Epithelial cell of esophagus (primary cell): ENCODE measurements at places on chromosomes 6 and 20.

DNA sequence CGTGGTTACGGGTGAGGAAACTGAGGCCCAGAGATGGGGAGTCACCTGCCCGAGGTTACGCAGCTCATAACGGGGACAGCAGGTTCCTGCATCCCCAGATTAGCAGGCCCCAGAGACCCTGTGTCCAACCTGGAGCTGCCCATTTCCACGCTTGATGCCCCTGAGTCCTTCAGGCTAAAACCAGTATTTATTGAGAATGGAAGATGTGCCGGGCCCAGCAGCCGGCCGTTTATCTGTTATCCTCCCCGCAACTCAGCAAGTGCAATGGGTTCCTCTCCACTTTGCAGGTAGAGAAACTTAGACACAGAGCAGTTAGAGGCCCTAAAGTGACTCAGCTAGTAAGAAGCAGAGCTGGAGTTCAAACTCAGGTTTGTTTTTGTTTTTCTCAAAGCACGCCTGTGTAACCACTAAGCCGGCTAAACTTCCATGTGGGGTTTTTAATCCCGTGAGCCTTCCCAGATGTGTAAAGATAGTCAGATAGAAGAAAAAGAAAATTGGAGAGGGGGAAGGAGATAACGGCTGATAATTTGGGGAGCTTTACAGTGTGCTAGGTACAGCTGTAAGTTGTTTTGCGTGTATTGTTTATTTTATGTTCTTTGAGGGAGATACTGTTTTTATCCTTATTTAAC, 775 bp downstream of the PFDN4 start:
- DNase-seq = peak; percentile 53

DNA sequence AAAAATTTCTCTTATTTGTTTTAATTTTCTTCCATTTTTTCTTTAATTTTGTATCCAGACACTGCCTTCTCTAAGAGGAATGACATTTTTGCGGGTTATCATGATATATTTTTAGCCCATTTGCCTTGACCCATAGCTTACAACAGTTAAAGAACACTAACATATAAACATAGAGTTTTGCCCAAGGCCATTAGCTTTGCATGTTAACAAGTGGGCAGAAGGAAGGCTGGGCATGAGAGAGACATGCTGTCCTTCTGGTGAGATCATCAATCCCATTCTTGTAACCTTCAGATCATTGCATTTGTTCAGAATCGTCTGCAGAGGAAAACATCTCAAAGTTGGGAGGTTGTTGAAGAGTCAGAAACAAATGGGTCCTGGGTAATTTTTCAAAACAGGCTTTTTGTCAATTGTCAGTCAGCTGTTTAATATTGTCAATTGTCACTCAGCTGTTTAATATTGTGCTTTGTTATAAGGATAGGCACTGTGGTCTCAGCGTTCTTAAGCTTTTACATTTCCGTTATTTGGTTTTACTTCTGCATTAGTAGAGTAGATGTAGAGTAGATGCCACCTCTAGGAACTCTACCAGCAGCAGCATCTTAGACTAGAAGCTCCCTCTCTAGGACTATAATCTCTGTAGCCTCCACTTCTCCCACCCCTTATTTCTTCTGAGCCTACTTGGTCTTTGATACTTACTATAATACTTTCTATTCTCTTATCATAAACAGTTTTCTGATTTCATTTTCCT, 243.1 kb downstream of the ESR1 start:
- DNase-seq = no peak

GRCh38 chr6:148293181-148293995, 49.2 kb upstream of the SASH1 start:
- DNase-seq = no peak

GRCh38 chr6:135583256-135583761, 85.8 kb upstream of the AHI1 start:
- DNase-seq = peak; percentile 36

DNA sequence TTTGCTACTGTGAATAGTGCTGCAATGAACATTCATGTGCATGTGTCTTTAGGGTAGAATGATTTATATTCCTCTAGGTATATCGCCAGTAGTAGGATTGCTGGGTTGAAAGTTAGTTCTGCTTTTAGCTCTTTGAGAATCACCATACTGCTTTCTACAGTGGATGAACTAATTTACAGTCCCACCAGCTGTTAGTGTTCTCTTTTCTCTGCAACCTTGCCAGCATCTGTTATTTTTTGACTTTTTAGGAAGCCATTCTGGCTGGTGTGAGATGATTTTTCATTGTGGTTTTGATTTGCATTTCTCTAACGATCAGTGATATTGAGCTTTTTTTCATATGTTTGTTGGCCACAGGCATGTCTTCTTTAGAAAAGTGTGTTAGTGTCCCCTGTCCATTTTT, 40.0 kb downstream of the PLG start:
- no peak for DNase-seq

GRCh38 chr6:134956032-134956431, 6.1 kb upstream of the ALDH8A1 start:
- DNase-seq = peak; percentile 10

DNA sequence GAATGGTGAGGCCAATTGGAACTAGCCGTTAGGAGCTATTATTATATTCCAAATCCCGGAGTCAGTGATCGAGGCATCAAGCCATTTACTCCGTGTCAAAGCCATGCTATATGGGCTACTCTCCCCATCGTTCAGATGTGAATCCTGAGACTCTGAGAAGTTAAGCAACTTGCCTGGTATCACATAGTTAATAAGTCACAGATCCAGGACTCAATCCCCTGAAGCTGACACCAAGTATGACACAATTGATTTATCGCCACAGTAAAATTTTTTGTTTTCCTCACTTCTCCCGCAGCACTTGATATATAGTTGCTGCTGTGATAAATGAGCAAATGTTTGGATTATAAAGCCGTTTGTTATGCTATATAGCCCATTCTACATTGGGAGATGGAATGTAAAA, 50.8 kb upstream of the TSHZ2 start:
- no peak for DNase-seq

DNA sequence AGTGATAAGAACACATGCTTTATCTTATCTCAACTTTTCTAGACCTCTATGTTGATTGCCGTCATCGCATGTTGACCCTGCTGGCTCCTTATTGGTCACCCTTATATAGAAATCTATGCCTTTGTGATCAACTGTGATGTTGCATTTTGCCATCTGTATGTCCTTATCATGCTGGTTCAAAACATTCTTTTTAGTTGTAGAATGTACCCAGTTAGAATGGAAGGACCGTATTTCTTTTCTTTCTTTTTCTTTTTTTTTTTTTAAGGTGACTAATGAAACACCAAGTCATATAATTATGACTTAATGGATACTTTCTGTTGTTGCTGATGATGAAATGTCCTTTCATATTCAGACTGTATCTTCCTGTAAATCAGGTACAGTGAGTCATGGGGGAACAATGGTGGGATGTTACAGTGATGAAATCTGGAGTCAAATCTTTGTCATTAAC, 145.9 kb upstream of the CITED2 start:
- DNase-seq = peak; percentile 95

DNA sequence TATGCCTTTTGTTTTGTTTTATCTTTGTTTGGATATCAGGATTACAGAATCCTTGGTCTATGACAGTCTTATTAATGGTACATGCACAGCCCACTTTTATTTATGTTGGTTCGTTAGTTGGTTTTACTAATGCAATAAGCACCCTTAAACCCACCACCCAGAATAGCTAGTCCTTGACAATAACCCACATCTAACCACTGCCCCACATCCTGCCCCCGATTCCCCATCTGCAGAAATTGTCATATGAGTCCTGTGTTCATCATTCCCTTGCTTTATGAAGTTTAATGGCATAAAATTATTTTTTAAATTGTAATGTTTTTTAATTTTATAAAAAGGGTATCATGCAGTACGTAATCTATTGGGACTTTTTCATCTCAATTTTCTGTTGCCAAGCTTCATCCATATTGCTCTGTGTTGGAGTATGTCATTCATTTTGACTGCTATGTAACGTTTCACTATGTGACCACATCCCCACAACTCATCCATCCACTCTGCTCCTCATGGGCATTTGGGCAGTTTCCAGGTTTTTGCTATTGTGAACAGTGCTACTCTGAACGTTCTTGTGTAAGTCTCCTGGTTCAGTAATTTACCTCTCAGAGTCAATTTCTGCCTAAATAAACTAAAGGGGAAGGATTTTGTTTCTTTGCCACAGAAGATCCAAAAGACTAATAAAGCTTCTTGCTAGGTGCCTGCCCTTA, 150.4 kb downstream of the MRPL14 start:
- no peak for DNase-seq

DNA sequence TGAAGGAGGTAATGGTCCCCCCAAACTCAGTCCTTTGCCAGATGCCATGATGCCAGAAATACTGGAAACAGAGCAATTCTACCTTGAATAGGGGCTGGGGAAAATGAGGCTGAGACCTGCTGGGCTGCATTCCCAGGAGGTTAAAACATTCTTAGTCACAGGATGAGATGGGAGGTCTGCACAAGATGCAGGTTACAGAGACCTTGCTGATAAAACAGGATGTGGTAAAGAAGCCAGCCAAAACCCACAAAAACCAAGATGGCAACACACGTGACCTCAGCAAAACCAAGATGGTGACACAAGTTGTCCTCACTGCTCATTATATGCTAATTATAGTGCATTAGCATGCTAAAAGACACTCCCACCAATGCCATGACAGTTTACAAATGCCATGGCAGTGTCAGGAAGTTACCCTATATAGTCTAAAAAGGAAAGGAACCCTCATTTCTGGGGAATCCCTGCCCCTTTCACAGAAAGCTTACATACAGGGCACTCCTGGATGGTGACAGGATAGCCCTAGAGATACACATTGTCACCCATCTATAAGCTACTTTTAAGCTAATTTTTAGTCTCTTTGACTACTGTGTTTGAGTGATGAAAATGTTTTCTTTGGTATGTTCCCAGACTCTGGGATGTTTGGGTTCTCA, 979.7 kb downstream of the TBC1D32 start:
- DNase-seq = peak; percentile 83

- DNase-seq = no peak
Measured at GRCh38 chr6:159178847-159179246, 9.6 kb downstream of the FNDC1 start.

GRCh38 chr6:136420853-136421252, 129.4 kb downstream of the MAP7 start:
- no peak for DNase-seq

DNA sequence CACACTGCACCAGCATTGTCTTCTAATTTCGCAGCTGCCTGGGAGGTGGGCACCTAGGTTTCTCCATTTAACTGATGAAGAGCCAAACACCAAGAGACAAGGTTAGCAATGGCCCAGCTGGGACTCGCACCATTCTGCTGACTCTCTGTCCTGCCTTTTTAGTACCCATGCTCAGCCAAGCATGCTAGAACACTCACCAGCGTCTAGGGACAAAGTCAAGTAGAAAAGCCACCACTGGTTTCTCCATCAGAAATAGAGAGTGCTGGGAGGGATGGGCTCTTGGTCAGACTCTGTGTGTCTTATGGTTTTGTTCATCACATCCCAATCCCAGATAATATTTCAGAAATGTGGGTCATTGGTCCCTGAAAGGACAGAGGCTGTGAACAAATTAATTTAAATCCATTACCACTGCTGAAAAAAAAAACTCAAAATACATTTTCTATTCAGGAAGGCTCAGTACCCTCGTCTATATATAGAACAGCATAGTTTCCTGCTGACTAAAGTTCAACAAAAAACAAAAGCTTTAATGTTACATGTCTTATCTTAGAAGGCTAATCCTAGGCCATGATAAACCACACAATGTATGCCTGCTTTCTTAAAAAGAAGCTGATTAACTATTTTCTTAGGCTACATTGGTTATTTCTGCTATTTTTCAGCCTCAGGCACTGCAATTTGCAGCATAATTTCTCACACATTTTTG, 111.0 kb downstream of the TBC1D7 start:
- no peak for DNase-seq

GRCh38 chr6:85443349-85444117, 6.3 kb upstream of the NT5E start:
- DNase-seq = no peak

- no peak for DNase-seq
Measured at GRCh38 chr20:59323731-59324130, 23.3 kb downstream of the EDN3 start.

DNA sequence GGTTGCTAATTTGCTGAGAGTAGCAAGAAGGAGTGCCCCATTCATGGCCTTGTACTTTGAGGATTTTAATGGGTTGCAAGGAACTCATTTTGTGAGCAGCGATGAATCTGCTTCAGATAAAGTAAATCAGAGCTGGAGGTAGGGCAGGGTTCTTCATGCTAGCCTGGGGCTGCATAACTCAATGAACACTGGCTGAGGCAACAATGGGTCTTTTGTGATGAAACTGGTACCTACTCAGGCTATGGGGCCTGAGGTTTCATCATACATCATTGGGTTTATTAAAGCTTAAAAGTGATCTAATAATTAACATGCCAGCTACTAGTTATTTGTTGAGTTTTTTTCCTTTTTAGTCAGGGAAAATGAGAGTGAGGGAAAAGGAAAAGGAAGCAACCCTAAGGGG, 106.9 kb downstream of the FAM50B start:
- DNase-seq = peak; percentile 50

GRCh38 chr6:142213402-142213801, 66.3 kb downstream of the VTA1 start:
- DNase-seq = no peak

- DNase-seq = no peak
Measured at GRCh38 chr6:137976430-137976829, 109.4 kb downstream of the TNFAIP3 start.

GRCh38 chr6:6417475-6417874, 97.0 kb upstream of the F13A1 start:
- DNase-seq = no peak

GRCh38 chr6:44338228-44339122, 4.0 kb upstream of the SPATS1 start:
- DNase-seq = peak; percentile 74

DNA sequence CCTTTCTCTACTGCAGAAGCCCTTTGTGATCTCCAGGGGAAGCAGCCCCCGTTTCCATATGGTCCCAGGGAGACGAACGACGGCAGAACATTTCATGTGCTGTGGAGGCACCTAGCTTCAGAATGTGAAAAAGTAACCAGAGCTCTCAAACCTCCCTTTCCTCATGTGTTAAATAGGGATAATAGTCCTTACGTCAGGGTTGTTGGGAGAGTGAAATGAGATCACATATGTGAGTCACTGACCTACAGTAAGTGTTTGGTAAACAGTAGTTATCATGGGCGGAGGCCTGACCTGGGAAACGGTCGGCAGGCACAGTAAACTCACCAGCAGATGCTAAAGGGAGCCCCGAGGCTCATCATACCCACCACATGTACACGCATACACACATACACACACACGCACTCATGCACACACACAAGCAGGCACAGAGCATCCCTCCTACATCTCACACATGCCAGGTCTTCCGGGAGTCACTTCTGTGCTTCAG, 89.7 kb downstream of the LY86 start:
- peak; percentile 84 for DNase-seq

GRCh38 chr6:156876302-156876701, 99.1 kb downstream of the ARID1B start:
- DNase-seq = no peak

GRCh38 chr20:20712004-20712473, 405 bp downstream of the RALGAPA2 start:
- no peak for DNase-seq

- DNase-seq = no peak
Measured at GRCh38 chr6:107248147-107248546, 132.8 kb upstream of the BEND3 start.

- no peak for DNase-seq
Measured at GRCh38 chr20:20367575-20368417, at the start of gene INSM1. INSM1 (plus strand) TSS chr20:20368104; CDS start chr20:20368268, 164 bp downstream.

GRCh38 chr6:150361876-150362275, 6.9 kb upstream of the IYD start:
- DNase-seq = no peak

- no peak for DNase-seq
Measured at GRCh38 chr20:2794866-2795447, 5.5 kb downstream of the CPXM1 start.
